ENCODE measurements at places on chromosomes 11 and 22.
A peak's percentile ranks its signal among the peaks of the same experiment; 100 is the strongest.

DNA sequence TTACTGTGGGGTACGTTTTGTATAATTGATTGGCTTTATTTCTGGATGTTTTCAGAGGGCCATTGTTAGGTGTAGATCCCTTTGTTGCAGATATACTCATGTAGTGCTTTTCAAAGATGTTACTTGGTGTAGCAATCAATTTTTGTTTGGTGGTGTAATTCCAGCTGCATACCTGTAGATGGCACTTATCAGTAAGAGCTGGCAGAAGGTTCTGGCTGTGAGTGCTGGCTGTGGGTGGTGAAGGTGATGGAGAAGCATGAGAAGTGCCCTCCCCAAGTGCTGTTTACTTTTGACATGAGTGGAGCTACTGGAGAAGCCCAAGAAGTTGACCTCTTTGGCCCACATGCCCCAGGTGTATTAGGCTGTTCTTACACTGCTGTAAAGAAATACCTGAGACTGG, 1074.9 kb downstream of the FAM181B start:
- no peak for DNase-seq

GRCh38 chr11:36501236-36501635, 8.8 kb downstream of the TRAF6 start:
- DNase-seq: no peak

- peak; percentile 15 for DNase-seq
Observed at GRCh38 chr11:110123003-110123402, 29.8 kb downstream of the ZC3H12C start.

GRCh38 chr11:60265373-60266214, 14.9 kb upstream of the MS4A4A start:
- no peak for DNase-seq

GRCh38 chr11:120863359-120863758, 160.5 kb upstream of the TBCEL start:
- DNase-seq: no peak

GRCh38 chr11:8219257-8220021, 44.2 kb downstream of the LMO1 start:
- no peak for DNase-seq

GRCh38 chr11:2531987-2532703, 87.3 kb downstream of the KCNQ1 start:
- DNase-seq: no peak

- no peak for DNase-seq
Observed at GRCh38 chr22:29032584-29032983, 29.0 kb downstream of the C22orf31 start.

DNA sequence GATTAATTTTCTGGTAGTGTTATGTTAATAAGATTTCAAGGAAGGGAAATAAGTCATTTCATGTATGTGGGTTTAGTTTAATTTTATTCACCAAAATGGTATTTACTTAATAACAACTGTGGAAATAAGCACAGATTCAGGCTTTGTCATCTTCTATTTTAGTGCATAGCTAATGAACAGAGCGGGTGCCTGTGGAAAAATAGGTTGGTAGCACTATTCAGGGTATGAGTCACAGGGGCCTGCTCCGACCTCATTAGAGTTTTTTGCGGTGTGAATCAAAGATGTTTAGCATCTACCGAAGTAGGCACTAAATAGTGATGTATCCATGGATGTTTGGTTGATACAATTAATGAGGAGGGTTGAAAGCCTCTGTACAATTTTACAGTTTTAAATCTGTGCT, 78.2 kb downstream of the FAT3 start:
- DNase-seq: no peak

GRCh38 chr22:44668886-44669521, 33.0 kb upstream of the PRR5 start:
- DNase-seq: no peak

- no peak for DNase-seq
Observed at GRCh38 chr11:118217575-118217974, 7.2 kb downstream of the JAML start.

DNA sequence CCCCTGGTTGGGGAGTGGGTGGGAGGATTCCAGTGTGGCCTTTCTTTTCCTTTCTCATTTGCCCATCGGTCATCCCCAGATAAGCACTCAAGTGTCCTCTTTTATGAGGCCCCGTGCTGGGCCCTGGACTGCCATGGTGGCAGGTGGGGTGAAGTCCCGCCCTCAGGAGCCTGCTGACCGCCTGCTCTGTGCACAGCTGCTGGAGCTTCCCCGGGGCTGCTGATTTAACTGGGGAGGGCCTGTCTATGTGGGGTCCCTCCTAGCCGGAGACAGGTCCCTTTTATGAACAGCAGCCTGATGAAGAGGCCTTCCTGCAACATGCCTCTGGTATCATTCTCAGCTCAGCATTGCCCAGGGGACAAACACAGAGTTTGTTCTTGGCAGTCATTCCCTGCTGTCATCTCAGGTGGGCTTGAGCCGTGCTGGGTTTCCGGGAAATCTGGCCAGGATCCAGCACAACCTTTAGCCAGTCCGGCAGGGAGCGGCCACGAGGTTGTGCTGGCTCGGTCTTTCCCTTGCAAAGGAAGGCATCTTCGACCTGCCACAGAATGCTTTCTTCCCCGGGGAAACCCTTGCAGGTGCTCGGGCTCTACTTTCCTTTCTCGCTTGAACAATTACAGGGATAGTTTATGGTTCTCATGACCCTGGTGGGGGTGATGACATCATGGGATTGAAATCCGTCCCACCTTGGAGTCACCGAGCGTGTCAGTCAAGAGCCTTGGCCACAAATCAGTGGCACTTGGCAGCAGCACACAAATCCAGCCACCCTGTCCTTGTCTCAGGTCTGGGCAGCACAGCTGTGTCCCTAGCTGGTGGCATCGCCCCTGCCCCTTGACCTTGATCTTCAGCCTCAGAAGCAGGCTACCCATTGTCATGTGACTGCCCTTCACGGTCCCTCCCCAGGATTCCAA, 20.1 kb downstream of the ST14 start:
- no peak for DNase-seq

DNA sequence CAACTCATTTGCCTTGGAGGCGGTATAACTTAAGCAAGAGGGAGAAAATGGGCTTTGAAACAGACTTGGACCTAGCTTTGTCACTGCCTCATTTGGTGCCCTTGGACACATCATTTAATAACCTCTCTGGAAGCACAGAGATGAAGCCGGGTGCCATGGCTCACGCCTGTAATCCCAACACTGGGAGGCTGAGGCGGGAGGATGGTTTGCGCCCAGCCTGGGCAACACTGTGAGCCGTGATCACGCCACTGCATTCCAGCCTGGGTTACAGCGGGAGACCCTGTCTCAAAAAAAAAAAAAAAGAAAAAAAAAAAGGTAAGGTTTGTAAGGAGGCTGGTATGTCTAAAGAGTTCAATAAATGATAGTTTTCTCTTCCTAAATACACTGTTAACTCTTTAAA, 806 bp downstream of the COA4 start:
- no peak for DNase-seq

DNA sequence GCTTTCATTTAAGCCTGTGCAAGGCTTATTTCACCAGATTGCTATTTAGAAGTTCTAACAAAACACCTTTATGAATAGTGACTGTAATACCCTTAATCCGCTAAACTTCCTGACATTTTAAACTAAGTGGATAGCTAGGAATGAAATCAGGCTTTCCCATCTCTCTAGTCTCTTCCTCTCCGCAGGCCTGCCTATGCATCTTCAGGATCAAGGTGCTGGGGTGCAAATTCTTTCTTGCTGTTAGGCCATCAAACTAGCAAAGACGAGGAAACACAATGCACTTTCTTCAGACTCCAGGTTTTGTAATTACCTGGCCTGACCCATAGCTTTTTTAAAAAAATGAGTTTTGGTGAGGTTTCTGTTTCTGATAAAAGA, 149.4 kb downstream of the DBX1 start:
- no peak for DNase-seq

- no peak for DNase-seq
Observed at GRCh38 chr11:33691066-33691864, 9.4 kb downstream of the C11orf91 start.

DNA sequence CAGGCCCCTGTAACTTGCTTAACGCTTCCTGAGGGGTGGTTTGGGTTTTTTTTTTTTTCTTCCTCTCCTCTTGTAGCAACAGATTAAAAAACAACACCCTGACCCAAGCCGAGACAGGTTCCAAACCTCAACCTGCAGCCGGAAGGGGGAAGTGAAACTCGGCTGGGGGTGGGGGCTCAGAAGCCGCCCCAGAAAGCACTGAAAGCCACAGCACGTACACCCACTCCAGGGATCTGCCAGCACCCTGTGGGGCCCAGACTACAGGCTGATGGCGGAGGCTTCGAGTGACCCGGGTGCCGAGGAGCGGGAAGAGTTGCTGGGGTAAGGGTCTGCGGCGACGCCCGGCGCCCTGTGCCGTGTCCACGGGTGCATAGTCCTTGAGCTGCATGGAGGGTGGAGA, at the start of gene LSP1:
TSS of gene LSP1 (plus strand) at position 208 of the 400 bp plus-strand sequence. CDS start at position 269, 61 bp downstream.
- no peak for DNase-seq

- DNase-seq: no peak
Observed at GRCh38 chr11:126547691-126548090, 192.2 kb downstream of the ST3GAL4 start.

- DNase-seq: no peak
Observed at GRCh38 chr11:12319988-12320387, 57.4 kb upstream of the PARVA start.

- DNase-seq: no peak
Observed at GRCh38 chr11:126748100-126748791, 252.3 kb downstream of the KIRREL3 start.

GRCh38 chr11:96088914-96089313, 165.0 kb upstream of the MTMR2 start:
- no peak for DNase-seq

DNA sequence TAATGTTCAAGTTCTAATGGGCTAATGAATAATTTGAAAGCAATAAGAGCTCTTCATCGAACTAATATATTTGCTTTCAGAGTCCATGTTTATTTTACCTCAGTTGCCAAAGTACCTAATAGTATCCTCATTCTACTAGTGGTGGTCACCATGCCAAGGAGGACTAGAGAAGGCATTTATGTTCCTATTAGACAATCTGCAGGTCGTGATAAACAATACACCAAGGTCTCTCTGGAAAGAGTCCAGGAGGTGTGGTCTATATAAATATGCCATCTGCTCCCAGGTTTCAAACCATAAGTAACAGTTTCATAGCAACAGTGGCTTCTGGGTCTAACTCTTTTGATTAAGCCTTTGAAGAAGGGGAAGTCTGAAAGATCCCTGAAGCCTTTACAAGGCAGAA, 42.9 kb downstream of the ARFGAP3 start:
- no peak for DNase-seq

- DNase-seq: no peak
Observed at GRCh38 chr11:45374653-45375059, 88.5 kb upstream of the SYT13 start.

GRCh38 chr11:72589802-72590761, 84.1 kb downstream of the PDE2A start:
- no peak for DNase-seq

DNA sequence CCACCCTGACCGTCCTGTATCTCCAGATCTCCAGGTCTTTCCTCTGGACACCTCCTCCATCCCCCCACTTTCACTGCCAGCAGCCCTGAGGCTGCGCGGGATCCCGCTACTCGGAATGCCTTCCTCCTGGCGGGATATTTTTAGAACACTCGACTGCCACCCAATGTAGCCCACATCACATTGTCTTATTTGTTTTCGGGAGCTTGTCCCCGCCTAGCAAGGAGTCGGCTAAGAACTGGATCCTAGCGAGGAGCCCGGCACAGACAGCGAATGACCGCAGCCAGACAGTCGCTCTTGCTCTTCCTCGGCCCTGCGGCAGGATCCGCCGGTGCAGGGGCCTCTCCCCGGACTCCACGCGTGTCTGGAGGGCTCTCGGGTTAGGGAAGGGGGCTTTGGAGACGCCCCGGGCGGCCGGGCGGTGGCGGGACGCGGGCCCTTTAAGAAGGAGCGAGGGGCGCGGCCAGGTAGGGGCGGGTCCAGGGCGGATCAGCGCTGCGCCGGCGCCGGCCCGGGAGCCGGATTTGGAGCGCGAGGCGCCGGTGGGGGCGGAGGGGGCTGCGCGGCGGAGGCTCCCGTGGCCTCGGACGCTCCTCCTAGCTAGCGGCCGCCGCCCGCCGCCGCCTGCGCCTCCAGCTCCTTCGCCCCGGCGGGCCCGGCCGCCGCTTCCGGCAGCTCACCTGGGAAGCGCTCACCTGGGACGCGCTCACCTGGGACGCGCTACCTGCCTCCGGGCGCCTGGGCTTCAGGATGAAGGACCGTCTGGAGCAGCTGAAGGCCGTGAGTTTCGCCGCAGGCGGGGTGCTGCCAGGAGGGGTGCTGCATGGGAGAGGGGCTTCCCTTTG, at the start of gene STX3:
TSS of gene STX3 (plus strand) at position 518 of the 842 bp plus-strand sequence. CDS start at position 748, 230 bp downstream.
- DNase-seq: no peak

- DNase-seq: peak; percentile 34
Observed at GRCh38 chr11:14320020-14320419, 39.0 kb downstream of the RRAS2 start.

GRCh38 chr11:92875473-92875872, 94.0 kb upstream of the MTNR1B start:
- no peak for DNase-seq

DNA sequence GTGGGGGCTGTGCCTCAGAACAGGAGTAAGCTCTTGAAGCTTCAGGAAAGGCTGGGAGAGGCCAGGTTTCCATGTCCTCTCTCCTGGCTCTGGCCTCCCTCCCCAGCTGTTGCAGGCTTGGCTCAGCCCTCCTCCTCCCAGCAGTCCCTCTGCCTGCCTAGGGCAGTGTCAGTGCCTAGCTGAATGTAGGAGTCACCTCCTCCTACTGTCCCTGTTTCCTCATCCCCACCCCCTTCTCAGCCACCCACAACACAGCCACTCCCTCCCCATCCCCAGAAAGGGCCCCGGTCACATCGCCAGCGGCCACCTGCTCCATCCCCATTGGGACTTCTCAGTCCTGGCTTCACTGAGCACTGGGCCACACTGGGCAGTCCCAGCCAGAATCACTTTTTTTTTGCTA, 2.9 kb upstream of the FBLN1 start:
- no peak for DNase-seq

- no peak for DNase-seq
Observed at GRCh38 chr22:27776650-27776958, 25.0 kb downstream of the MN1 start.

GRCh38 chr22:35378621-35379020, 2.3 kb upstream of the HMOX1 start:
- no peak for DNase-seq

- DNase-seq: no peak
Observed at GRCh38 chr11:133065847-133066485, 466.3 kb downstream of the OPCML start.

- no peak for DNase-seq
Observed at GRCh38 chr11:47980088-47980906, at the start of gene PTPRJ. TSS of gene PTPRJ (plus strand) at chr11:47980559. CDS start at chr11:47980913, 354 bp downstream.

- no peak for DNase-seq
Observed at GRCh38 chr11:104944076-104944475, 24.3 kb downstream of the CASP4 start.
